ENCODE measurements at places on chromosomes 16 and 17. TPM values are rescaled to one million over a fixed set of nuclear protein-coding genes. Genes with fewer than 3 reads are reported as not detected.

TP53TG3F gene
- total RNA-seq: not detected

- H3K4me3 ChIP-seq: no peak overlapping the region
- DNase-seq: no peak
- H3K36me3 ChIP-seq: no peaks in the 10 kb centered on the region
These were observed 4.3 kb downstream of the GDE1 start for GRCh38 chr16:19517424-19518089.

DNA sequence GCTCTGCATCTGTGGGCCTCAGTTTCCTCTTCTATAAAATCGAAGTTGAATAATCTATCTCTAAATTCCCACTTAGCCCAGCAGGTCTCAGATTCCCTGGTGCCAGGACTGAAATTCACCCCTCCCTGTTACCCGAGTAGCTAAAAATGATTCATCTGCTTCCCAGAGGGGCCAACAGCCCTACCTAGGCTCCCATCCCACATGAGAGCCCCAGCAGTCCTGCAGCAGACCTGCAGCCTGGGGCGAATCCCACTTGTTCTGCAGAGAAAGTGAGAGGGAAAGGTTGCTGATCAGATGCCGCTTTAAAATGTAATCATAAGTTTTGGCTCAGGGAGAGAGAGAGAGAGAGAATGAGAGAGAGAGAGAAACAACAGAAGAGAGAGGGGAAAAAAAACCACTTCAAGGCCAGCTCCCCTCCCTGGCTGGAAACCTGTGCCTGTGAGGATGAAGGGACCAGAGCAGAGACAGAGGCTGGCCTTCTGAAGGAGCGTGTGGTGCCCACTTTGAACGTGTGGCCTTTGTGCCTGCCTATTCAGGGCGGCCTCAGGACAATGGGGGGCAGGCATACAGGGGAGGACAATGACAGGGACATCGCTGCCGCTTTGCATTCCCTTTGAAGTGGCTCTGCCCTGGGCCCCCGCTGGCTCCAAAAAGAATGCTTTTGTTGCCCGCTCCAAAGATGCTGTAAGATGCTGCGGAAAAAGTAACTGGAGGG, 85.2 kb upstream of the NKD1 start:
- H3K4me1 ChIP-seq: no peaks in the 10 kb centered on the region
- no peaks in the 10 kb centered on the region for H3K27me3 ChIP-seq
- no peak overlapping the region for H3K27ac ChIP-seq
- no peaks in the 10 kb centered on the region for H3K36me3 ChIP-seq
- no peak for DNase-seq

DNA sequence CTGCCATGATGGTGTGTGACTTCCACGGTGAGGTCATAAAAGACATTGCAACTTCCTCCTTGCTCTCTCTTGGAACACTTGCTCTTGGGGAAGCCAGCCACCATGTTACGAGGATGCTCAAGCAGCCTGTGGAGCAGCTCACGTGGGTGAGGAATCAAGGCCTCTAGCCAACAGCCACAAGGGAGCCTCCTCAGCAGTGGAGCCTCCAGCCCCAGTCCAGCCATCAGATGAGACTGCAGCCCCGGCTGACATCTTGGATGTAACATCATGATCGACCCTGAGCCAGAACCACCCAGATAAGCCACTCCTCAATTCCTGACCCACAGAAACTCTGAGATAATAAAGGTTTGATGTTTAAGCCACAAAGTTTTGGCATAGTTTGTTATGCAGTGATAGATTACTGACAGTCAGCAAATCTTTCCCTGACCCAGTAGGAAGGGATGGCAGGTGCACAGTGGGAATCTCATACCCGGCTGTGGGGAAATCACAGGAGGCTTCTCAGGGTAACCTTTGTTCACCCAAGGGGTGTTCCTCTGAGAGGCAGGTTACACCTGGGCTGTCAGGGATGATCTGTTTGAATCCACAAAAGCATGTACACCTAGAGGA, 23.3 kb upstream of the GINS2 start:
- H3K4me3 ChIP-seq: no peak overlapping the region
- H3K36me3 ChIP-seq: no peaks in the 10 kb centered on the region
- no peak for DNase-seq
- no peaks in the 10 kb centered on the region for H3K4me1 ChIP-seq
- H3K27ac ChIP-seq: no peak overlapping the region
- H3K27me3 ChIP-seq: no peaks in the 10 kb centered on the region

GRCh38 chr17:56587298-56587697, 6.2 kb upstream of the NOG start:
- no peak overlapping the region for H3K4me3 ChIP-seq
- H3K36me3 ChIP-seq: no peaks in the 10 kb centered on the region
- no peak for DNase-seq
- no peaks in the 10 kb centered on the region for H3K4me1 ChIP-seq

- H3K27me3 ChIP-seq: no peaks in the 10 kb centered on the region
- no peak overlapping the region for H3K27ac ChIP-seq
- DNase-seq: no peak
- no peaks in the 10 kb centered on the region for H3K36me3 ChIP-seq
These were observed 207.5 kb downstream of the CDH13 start for GRCh38 chr16:82834151-82834815.

DNA sequence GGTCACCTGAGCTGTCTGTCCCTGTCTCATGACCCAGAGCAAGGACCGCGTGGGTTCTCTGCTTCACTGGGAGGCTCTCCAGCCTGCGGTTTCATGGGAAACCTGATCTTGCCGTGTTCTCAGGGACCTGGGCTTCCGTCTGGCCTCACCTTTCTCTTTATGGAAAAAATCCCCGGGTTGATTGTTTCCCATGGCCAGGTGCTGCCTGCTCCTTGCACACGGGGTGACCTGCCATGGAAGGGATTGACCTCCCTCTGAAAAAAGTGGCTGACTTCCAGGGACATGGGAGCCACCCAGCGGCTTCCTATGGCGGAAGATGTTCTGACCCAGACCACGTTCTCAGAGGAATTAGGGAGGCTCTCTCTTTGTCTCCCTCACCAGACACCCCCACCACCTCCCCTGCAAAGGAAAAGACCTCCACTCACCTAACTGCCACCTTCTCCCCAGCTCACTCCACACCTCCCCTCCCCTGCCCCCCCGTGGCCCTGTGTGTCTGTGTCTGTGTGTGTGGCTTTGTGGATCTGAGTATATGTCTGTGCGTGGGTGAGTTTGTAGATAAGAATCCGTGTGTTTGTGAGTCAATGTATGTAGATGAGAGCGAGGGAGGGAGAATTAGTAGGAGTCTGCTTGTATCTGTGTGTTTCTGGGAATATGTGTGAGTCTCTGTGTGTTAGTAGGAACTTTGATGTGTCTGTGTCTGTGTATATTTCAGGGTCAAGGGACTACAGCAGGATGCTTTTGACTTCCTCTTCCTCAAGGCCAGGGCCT, 154.6 kb downstream of the NTN1 start:
- no peak for DNase-seq
- no peaks in the 10 kb centered on the region for H3K36me3 ChIP-seq
- H3K4me1 ChIP-seq: no peaks in the 10 kb centered on the region
- no peak overlapping the region for H3K4me3 ChIP-seq
- no peaks in the 10 kb centered on the region for H3K27me3 ChIP-seq
- H3K27ac ChIP-seq: no peak overlapping the region

GRCh38 chr16:89581045-89581695, 5.6 kb downstream of the CPNE7 start:
- no peaks in the 10 kb centered on the region for H3K36me3 ChIP-seq
- H3K4me1 ChIP-seq: no peaks in the 10 kb centered on the region
- H3K4me3 ChIP-seq: no peak overlapping the region
- H3K27ac ChIP-seq: no peak overlapping the region
- no peak for DNase-seq
- H3K27me3 ChIP-seq: no peaks in the 10 kb centered on the region

PLCD3 gene
- 1.5 TPM for total RNA-seq

- no peaks in the 10 kb centered on the region for H3K27me3 ChIP-seq
- H3K36me3 ChIP-seq: no peaks in the 10 kb centered on the region
- no peak for DNase-seq
These were observed 22.0 kb upstream of the USP10 start for GRCh38 chr16:84677849-84678248.
